Stimulated activated CD8-positive, alpha-beta memory T cell treated with anti-CD3 and anti-CD28 coated beads, Interleukin-4, amount 100 ng/mL, for 4 hours (primary cell): ENCODE measurements at places on chromosomes 16 and 17.

DNA sequence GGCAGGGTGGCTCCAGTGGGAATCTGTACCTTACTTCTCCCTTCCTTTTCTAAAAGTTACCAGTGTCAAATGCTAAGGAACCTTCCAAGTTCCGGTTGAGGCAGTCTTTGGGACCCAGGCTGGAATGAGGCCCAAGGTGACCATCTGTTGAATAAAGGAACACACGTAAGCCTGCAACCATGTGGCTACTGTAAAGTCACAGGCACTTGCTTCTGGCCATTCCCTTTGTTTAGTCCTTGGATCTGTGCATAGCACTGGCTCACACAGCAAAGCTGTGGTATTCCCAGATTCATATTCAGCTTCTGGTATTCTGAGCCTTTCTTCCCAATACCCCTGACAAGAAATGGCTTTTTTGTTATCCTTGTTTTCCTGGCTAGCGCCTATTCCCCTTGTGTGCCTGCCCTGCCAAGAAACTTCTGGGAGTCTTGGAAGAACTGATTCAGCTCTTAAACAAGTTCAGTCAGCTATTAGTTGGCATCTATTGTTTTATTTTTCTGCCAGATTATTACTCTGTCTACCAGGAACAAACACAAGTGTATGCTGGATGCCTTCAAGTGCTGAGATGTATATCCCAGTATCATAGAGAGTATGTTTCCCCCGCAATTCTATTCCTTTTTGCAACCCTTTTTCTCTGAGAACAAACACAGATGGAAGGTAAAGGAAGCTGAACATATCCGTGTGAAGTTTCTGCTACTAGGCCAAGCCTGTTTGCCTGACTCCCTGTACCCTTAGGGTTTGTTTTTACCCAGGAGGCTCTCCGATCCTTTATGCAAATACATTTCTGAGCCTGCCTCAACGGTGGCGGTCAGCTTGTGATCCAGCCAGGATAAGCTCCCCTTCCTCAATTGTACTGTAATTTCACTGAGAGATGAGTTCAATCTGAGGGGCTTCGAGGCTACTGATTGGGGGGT lies 13.2 kb downstream of the TMEM238L start:
- DNase-seq, result no peak

GRCh38 chr16:19419698-19420075 lies 2.0 kb downstream of the TMC5 start:
- DNase-seq, result no peak

DNA sequence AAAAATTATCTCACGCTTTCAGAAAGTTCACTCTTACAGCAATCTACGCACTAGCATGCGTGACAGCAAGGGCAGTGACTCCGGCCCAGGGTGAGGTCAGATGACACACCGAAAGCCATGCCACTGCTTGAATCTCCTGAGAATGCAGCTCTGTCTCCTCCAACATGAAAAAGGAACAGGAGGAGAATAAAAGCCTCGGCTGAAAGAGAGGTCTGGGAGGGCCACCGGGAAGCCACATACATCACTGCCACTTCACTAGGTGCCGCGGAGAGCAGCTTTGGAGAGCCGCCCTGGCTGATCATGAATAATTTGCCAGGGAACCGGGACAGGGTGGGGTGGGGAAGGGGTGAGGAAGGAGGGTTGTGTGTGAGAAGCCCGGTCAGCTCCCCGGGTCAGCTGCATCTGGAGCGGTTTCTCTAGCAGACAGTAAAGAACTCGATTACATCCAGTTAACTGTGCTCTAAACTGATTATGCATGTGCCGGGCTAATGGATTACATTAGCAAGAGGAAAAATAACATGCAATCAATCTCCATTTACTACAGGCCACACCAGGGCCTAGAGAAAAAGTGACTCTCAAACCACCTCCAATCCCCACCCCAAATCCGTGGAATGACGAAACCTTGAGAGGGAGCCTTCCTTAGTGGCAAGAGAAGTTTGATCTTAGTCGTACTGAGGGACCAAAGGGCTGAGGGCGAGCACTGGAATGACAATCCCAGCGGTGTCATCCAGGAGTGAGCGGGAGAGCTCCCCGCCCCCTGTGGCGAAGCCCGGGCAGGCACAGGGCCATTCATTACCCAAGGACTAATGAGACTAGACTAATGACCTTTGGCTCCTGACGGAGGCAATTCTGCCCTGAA lies 100.3 kb downstream of the ZFHX3 start:
- no peak for DNase-seq

- no peak for DNase-seq
These were observed 30.7 kb downstream of the CFAP20 start for GRCh38 chr16:58098207-58099096.

DNA sequence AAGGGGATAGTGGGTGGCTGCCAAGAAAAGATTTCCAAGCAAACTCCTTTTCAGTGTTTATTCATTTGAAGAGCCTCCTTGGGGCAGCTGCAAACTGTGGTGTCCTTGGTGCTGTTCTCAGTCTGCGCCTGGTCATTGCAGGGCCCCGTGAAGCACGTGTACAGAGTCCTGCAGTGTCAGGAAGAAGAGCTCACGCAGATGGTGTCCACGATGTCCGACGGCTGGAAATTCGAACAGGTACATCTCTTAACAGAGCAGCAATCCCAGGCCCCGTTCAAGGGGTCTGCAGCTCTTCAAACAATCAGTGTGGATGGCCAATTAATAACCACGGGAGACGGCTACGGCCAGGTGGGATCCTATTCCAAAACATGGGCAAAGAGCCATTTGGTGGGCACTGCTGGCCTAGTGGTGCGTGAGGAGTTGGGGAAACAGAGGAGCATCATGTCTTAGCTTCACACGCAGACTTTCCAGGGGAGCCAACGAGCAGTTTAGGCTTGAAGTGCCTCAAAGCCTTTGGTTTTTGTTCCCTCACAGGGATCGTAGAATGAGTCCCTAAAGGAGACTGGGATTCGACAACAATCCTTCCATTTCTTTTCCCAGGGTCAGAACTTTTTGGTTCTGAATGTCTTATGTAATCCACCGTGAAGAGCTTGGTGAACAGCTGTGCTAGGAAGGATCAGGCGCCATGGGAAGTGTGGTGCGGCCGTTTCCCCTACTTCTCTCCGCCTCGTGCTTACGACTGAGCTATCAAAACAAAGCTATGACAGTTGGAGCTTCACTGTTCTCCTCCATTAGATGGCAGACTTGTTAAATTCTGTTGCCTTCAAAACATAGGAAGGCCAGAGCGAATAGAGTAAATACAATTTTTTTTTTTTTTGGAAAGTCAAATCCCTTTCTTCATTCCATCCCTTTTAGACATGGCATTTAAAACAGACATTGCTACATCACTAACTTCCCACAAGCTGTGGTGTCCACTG lies 12.6 kb downstream of the KCTD2 start:
- DNase-seq, result no peak

- DNase-seq, result no peak
These were observed 61.3 kb downstream of the PRKCB start for GRCh38 chr16:23896832-23897821.

DNA sequence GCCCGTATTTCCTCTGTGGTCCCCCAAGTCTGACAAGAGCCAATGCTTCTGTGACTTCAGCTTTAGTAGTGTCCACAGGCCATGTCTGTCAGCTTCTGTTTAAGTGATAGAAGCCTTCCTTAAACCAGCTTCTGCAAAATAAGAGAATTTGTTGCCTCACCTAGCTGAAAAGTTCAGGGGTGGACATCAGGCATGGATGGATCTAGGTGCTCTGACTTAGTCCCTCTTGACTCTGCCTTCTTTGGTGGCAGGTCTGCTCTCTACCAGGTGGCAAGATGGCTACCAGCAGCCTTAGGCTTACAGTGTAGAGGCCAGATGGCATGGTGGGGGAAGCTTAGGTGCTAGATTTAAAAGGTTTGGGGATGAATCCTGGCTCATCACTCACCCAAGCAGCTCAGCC lies 33.7 kb downstream of the KATNIP start:
- DNase-seq, result no peak

DNA sequence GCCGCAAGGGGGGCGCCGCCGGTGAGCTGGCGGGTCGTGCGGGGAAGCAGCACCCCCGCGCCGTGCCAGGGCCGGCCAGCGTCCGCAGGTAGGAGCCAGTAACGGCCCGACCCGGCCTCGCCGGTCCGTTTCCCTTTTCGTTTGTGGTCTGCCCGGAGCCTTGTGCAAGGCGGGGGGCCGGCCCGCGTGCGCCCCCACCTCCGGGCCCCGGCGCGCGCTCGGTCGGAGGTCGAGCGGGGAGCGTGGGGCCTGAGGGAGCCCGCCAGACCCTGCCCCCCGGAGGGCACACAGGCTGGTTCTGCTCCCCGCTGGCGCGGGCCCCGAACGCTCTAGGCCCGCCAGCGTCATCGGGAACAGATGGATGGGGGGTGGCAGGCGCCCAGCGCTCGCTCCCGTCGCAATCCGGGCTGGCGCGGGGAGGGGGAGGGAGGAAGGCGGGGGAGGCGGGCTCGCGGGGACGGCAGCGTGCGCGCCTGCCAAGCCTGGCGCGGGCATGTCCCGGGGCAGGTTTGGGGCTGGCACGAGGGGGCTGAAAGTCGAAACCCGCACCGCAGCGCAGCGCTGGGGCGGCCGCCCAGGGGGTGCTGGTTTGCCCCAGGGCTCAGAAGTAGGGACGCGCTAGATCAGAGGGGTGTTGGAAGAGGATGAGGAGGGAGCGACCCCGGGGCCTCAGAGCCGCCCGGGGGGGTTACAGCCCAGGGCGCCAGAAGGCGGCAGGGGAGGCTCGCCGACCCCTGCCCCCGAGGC lies 1.5 kb upstream of the GSE1 start:
- no peak for DNase-seq

DNA sequence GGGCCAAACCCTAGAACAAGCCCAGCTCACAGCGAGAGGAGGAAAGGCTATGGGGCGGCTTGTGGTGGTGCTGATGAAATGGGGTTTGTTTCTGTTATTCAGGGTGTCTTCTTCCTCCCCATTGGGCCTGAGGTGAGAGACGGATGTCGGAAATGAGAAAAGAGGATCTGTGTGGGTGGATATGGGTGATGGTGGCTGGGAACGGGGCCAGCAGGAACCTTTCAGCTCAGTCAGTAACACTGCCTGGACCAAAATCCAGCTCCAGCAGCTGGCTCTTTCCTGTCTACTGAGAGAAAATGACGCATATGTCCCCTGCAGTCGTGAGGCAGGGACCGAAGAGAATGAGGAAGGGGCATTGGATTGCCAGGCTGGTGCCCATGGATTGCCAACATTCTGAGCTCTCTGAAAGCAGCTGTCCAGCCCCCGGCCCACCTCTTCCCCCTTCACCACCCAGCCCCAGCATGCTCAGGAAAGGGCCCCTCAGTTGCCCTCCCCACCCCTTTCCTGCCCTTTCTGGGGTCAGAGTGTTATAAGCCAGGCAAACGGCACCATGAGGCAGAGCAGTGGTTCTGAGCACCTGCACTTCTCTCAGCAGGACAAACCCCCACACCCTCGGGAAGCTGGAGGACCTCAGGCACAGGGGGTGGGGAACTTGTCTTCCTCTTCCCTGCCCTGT lies 4.0 kb downstream of the MYH3 start:
- DNase-seq, result no peak

DNA sequence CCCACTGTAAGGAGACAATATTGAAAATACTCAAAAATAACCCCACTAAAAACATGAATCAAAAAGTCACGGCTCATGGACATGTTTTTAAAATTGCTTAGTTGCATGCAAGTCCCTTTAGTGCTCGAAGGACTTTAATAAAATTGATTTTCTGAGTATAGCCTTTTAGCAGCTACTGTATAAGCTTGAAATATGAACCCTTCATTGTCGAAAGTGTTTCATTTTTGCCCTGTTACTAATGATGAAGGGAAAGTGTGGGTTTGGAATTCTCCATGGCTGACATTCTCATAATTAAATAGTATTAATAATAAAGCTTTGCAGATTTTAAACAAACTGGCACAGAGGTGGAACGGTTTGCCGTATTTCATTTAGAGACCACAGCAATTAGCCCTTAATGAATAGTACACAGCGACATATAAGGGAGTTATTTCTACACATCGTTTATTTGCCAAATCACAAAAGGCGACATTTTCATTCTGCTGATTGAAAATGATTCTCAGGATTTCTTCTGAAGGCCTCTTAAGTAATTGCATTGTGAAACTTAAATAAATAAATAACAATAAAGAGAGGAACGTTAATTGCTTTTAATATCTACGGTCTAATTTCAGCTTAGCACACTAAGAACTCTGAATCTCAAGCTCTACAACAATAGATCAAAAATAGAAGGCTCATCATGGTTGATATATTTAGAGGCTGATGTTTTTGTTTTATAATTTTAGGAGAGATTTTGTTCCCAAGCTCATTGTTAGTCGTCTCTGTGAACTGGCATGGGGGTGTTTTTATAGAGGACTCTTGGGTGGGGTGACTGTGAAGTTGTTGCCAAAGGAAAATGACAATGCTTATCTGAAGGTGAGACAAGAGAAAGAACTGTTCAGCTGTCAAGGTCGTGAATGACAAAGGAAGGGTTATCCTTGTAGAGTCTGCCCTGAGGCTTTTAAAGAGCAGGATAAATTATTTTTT lies 60.6 kb downstream of the IRX6 start:
- DNase-seq, result no peak

DNA sequence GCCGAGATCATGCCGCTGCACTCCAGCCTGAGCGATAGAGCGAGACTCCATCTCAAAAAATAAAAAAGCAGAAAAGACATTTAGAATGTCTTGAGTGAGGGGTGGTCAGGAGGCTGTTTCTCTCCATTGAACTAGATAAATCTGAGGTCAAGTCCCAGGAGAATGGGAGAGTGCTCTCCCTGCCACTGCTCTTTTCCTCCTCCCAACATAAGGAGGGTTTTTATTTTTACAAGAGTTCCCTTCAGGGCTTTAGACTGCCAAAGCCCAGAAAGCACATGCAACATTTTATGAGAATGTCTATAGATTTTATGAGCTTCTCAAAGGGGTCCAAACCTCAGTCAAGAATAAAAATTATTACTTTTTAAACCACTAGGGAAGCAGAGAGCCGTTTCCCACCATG lies 1.6 kb downstream of the RND2 start:
- no peak for DNase-seq

DNA sequence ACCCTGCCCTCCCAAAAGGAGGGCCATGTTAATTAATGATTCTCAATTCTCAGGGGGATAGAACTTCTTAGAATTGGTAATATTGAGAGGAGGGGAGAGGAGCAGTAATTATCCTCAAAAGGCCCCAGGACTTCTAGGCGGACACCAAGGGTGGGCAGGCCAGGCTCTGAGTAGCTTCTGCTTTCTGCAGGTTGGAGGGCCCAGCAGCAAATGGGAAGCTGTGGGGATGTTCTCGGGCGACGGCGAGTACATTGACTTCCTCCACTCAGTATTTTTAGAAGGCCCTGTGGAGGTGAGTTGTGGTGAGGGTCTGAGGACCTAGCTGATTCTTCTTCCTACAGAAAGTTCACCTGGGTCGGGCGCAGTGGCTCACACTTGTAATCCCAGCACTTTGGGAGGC lies 57.5 kb downstream of the DNAH2 start:
- DNase-seq, result no peak

- no peak for DNase-seq
These were observed 31.8 kb downstream of the FAM20A start for GRCh38 chr17:68569346-68569745.
